ENCODE measurements at places on chromosomes 6 and 20.

GRCh38 chr6:163946437-163946836 is 531.9 kb downstream of the QKI start:
- no peak for DNase-seq

DNA sequence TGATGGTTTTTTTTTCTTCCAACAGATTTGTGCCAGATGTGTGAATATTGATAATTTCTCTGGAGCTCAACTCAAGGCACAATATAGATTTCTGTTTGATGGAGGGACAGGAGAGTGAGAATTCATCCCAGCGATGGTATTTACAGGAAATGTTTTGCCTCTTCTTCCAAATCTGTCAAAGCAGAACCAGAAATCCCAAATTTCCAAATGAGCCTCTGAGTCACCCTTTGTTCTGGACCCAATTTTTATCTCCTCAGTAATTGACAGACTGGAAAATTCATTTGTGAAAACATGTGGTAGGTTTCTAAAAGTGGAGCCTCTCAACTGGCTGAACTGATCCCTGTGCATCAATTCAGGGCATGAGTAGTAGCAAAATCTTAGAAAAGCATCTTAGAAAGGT is 223.2 kb upstream of the TSHZ2 start:
- DNase-seq: no peak

- no peak for DNase-seq
These were observed 16.9 kb upstream of the TMEM14A start for GRCh38 chr6:52654007-52654406.

- no peak for DNase-seq
These were observed 23.8 kb downstream of the TAF11 start for GRCh38 chr6:34864007-34864406.

GRCh38 chr6:168988801-168989200 is 264.8 kb downstream of the THBS2 start:
- no peak for DNase-seq

DNA sequence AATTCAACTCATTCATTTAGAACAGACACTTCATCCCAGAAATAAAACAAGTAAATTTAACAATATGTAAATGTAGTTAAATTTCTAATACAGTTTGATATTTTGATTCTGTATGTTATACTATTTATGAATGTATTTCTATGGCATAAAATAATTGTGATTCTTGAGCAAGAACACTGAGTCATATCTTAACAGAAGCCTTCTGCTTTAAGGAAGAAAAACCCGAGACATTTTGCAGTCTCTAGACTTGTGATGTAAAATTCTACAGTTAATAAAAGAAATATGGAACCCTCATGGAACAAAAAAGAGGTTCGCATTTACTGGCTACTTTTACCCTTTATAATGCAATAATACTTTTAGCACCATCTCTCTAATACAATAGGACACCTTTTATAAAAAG is 47.9 kb upstream of the SCML4 start:
- DNase-seq: no peak

- no peak for DNase-seq
These were observed 28.9 kb downstream of the EIF2S2 start for GRCh38 chr20:34083137-34083536.

DNA sequence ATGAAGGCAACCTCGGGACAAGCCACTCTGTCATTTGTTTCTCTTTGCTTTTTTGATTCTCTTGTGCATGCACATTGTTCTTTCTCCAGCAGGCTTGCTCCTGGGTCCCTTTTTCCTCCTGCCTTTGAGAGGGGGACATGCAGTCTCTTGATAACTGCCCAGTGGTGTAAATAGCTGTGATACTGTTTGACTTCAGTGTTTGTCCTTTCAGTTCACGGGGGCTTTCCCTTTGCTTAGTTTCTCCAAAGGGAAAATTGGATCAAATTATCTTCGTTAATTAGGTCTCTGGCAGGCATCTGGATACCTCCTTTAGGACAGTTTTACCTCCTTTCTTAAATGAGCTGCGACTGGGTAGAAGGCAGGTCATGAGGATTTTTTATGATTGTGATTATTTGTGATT is 41.5 kb downstream of the RALGAPB start:
- no peak for DNase-seq

All from stimulated activated CD4-positive, alpha-beta T cell treated with anti-CD3 and anti-CD28 coated beads, Interleukin-2, amount 100 ng/mL, for 48 hours (primary cell).